ENCODE measurements at places on chromosomes 6 and 20.

- no peak for DNase-seq
Measured at GRCh38 chr20:54535746-54536145, 60.4 kb downstream of the DOK5 start.

DNA sequence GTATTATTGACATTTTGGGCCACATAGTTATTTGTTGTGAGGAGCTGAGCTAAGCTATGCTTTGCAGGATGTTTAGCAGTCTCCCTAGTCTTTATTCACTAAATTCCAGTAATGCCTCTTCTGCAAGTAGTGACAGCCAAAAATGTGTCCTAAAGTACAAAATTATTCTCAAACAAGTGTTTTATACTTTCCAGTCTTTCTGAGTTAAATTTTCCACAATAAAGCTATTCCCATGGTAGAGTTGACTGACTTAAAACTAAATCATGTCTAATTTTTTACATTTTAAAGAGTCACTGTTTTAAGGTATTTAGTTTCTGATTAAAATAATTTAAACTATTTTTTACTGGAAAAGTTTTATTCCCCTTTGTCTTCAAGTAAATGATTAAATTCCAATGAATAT, 717.8 kb upstream of the HS3ST5 start:
- no peak for DNase-seq

DNA sequence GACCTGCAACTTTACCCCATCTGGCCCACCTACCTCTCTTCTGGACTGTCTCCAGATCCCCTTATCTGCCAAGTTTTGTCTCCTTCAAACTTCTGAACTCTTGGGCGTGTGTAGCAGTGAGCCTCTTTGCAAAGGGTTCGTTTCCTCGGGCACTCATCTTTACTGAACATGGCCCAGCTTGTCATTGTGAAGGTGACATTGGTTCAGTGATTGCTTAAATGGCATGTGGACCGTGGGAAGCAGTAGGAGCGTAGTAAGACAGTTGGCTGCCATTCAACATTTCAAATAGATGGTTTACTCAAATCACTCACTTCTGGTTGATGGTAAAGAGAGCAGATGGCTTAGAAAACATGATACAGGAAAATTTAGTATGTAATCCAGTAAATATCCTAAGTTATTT, 34.8 kb upstream of the KIF25 start:
- DNase-seq = no peak

DNA sequence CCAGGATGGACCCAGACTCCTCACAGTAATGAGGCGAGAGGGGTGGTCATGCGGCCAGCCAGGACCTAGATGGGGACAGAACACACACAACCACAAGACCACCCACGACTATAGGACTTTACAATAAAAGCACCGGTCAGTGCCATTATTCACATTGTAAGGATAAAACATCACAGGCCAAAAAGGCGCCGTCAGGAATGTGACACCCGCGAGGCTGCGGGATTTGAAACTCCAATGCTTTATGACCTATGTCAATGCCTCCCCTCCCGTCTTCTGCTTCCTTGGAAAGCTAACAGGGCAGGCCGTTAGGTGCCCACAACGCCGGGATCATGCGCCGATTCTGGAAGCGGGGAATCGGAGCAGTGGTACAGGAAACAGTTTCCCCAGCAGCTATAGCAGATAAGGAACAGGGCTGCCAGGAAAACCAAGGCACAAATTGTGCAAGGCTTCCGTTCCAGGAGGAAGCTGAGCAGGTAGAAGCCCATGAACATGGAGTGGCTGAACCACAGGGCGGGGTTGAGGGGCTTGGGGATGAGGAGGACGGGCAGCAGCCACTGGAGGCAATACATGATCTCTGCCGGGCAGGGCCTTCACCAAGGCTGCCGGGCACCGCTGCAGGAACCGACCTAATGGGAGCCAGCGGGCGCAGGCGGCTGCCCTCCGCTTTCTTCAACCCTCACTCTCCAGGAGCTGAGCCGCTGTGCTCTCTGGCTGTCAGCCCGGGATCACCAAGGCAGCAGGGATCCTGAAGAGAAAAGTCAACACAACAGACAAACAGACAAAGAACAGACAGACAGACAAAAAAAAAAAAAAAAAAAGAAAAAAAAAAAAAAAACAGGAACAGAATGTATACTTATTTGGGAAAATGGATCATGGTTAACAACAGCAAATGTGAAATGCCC, 2.2 kb upstream of the NNAT start:
- peak; percentile 77 for DNase-seq

DNA sequence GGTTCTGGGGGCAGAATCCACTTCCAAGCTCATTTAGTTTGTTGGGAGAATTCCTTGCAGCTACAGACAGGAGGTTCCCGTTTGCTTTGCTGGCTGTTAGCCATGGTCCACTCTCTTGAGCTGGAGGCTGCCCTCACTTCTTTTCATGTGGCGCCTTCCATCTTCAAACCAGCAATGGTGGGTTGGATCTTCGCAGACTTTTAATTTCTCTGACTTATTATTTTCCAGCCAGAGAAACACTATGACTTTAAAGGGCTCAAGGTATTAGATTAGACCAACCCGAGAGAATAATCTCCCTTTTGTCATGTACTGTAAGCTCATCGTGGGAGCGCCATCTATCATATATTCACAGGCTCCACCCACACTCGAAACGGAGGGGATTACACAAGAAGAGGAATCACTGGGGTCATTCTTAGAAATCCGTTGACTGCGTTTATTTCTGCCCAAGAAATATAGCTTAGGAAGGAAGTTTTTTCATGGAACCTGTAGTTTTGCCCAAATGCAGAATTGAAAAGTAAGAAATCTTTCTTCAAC, 38.9 kb downstream of the SAMD5 start:
- no peak for DNase-seq

- no peak for DNase-seq
Measured at GRCh38 chr6:147195510-147195909, 8.7 kb upstream of the STXBP5 start.

- DNase-seq = no peak
Measured at GRCh38 chr6:37129566-37129965, 40.4 kb upstream of the PIM1 start.

GRCh38 chr20:23042270-23042669, 7.2 kb downstream of the SSTR4 start:
- DNase-seq = peak; percentile 65

- DNase-seq = no peak
Measured at GRCh38 chr6:69285054-69285453, 511.8 kb downstream of the LMBRD1 start.

DNA sequence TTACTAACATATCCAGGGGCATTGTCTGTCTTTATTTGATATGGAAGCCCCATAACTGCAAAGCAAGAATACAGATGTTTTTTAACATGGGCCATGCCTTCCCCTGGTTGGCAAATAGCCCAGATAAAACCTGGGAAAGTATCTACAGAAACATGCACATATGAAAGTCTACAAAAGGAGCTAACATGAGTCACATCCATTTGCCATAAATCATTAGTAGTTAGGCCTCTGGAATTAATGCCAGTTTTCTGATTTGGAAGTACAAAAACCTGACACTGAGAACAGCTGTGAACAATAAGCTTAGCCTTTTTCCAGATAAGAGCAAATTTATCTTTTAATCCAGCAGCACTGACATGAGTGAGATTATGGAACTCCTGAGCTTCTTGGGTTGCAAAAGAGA, 418.0 kb upstream of the IMPG1 start:
- DNase-seq = no peak

DNA sequence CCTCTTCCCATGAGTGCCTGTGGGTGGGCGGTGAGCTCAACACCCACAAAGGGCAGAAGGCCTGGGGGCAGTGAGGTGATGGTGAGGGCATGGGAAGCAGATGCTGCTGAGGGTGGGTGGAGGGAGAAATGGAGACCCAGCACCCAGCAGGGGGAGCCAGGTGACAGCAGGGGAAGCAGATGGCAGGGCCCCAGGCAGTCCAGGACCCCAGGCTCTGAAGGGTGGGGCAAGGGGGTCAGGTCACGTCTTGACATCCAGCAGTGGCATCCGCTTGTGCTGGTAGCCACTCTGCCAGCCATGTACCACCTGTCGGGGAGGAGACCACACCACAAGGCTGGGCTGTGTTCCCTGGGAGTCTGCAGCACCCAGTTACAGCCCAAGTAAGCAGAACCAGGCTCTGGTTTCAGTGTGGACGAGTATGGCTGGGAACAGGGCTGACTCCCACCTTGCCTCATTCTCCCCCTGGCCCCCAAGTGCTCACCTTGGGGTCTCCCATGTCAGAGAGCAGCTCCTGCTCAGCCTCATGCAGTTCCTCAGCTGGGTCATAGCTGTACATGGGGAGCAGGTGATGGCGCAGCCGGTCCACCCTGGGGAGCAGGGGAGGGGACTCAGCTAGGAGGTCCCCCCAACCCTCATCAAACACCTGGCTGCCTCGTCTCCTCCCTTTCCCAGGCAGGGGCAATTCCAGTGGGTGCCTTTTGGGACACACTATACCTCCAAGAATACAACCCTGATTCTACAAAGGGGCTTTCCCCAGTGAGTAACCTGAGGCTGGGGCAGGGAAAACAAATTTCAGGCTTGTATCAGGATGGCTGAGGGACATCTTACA, 2.0 kb downstream of the SMIM29 start:
- DNase-seq = peak; percentile 96

GRCh38 chr6:138592749-138593123, 93.4 kb upstream of the NHSL1 start:
- no peak for DNase-seq

- DNase-seq = no peak
Measured at GRCh38 chr6:68158256-68158655, 476.8 kb upstream of the ADGRB3 start.

DNA sequence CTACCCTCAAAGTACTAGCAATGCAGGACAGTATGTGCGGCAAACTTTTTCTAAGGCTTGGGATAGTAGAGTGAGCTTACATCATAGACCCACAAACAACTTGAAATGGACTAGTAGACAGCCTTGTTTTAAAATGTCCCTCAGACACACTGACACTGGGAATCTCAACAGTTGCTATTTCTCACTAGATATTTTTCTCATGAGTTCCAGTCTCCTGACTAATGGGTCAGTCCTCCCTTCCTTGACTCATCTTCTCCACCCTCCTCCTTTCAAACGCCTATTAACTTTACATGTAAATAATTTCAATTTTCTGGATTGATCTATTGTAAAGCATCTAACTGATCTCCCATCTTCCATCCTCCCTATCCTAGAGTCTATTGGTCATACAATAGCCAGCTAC, 308.3 kb upstream of the PREP start:
- no peak for DNase-seq

GRCh38 chr6:141210901-141211300, 921.8 kb upstream of the GJE1 start:
- DNase-seq = peak; percentile 80

GRCh38 chr6:26197933-26198721, 110.9 kb downstream of the HFE start:
- peak; percentile 88 for DNase-seq

DNA sequence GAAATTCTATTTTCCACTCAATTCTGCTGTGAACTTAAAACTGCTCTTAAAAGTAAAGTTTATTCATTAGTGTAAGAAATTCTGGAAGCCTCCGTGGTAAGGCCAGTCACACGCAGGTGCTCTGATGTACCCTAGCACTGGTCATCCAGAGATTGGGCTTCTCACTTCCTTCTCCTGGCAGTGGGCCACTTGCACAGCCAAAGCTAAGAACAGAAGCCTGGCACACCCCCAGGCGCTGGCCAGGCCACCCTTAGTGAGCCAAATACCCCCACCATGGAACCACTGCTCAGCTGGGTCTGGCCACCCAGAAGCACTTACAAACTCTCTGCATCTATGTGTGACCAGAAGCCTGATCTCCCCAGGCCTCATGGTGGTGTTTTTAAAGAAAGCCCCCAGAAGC, 35.3 kb upstream of the ARFGEF2 start:
- DNase-seq = no peak

GRCh38 chr6:34275128-34275804, 26.5 kb upstream of the SMIM29 start:
- DNase-seq = peak; percentile 28

- DNase-seq = no peak
Measured at GRCh38 chr6:5899216-5900045, 107.3 kb downstream of the NRN1 start.

DNA sequence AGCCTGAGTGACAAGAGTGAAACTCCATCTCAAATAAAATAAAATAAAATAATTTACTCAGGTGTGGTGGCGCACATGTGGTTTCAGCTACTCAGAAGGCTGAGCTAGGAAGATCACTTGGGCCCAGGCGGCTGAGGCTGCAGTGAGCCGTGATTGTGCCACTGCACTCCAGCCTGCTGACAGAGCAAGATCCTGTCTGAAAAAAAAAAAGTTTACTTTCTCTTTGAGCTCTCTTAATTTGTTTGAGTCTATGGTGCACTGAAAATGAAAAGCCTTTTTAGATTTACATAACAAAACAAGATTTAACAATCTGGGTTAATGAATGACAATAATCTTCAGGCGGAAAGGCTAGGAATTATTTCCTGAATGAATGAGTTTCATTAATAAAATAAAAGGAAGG, 23.3 kb upstream of the NHSL1 start:
- DNase-seq = no peak

DNA sequence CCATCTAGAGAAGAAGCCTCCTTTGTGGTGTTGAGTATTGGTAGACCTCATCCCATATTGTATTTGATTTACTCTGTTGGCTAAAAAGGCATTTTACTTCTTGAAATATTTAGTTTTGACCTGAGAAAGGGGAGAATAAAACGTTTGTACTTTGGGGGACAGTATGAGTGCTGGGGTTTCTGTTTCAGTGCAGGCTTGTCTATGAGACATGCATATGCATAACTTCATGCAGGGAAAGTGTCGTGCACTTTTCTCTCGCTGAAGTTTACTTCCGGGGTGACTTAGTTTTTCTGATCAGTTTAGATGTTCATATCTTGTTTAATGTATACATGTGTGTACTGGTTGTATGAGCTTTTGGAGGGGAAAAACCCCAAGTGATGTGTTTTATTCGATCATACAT, 59.5 kb downstream of the UTRN start:
- no peak for DNase-seq

- no peak for DNase-seq
Measured at GRCh38 chr6:98124171-98124570, 710.2 kb upstream of the POU3F2 start.

GRCh38 chr6:105200133-105200730, 20.4 kb upstream of the POPDC3 start:
- DNase-seq = no peak

- DNase-seq = no peak
Measured at GRCh38 chr6:80607811-80608391, 501.4 kb downstream of the BCKDHB start.

DNA sequence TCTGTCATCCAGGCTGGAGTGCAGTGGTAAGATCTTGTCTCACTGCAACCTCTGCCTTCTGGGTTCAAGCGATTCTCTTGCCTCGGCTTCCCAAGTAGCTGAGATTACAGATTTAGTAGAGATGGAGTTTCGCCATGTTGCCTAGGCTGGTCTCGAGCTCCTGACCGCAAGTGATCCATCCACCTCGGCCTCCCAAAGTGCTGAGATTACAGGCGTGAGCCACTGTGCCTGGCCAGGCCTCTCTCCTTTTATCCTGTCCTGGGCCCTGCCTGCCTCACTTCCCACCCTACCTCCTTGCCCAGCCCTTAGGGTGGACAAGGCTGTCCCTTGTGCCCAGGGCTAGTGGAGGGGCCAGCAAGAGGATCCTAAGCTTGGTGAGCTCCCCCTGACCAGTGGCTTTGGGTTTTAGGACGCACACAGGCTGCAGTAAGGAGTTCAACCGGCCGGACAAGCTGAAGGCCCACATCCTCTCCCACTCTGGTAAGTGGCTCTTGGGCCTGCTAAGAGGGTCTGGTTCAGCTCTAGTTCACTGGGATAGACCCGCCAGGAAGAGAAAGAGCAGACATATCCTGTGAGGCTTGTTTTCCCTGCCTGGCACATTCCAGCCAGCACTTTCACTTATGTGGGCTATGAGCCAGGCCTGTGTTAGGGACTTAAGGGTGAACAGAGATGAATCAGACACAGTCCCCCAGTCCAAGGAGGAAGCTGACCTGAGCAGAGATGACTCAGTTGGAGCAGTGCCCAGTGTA, 21.9 kb upstream of the CHMP4B start:
- DNase-seq = peak; percentile 67
